ENCODE measurements at places on chromosomes 7 and 10. TPM values are rescaled to one million over a fixed set of nuclear protein-coding genes. Genes with fewer than 3 reads are reported as not detected.
A peak's percentile ranks its signal among the peaks of the same experiment; 100 is the strongest.

The GALNT17 gene
- not detected for total RNA-seq

The EGR2 gene
- total RNA-seq, result 201 TPM

The BMPER gene
- total RNA-seq, result not detected

The PAX4 gene
- not detected for total RNA-seq

The ANKRD61 gene
- 0.58 TPM for total RNA-seq

The MYO3A gene
- not detected for total RNA-seq

The CDNF gene
- total RNA-seq, result 0.62 TPM

The CFAP69 gene
- total RNA-seq, result not detected

The IDI2 gene
- not detected for total RNA-seq

The AGBL3 gene
- 2.0 TPM for total RNA-seq

The SOSTDC1 gene
- total RNA-seq, result not detected

The UCN3 gene
- total RNA-seq, result not detected

DNA sequence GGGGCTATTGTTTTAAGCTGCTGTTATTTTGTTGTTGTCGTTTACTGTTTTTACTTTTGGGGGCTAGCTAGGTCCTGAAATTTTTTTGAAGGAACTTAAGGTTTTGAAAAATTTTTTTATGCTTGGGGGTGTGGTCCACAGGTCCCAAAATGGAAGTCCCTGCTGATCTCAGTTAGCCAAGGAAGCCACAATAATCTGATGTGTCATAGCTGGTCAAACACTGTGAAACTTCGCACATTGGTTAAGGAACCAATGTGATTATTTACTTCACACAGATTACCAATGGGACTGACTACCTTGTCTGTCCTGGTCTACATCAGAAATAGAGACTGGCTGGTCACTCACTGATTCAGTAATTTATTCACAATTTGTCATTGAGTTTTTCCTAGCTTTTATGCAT, 29.5 kb upstream of the HYCC1 start:
- no peak for DNase-seq

DNA sequence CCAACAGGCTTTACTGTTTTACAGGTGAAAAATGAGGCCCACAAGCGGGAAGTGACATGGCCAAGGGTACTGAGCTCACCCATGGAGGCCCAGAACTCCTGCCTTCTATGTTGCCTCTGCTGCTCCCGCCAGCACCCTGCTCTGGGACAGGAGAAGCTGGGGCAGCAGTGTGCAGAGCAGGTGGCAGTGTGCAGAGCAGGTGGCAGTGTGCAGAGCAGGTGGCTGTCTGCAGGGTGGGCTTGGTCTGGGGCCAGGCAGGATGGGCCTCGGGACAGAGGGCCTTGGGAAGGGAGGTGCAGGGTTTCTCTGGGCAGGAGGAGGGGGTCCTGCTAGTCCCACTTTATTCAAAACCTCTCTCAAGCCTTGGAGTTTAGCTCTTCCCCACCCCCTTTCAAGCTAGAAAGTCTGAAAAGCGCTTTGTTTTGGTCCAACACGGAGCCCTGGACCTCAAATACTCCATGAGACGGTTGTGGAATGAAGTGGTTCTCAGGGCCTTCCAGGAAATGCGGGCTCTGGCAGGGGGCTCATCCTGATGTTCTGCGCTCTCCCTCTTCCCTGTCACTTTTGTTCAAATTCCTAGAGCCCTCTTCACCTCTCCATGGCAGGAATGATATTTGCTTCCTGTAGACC, 26.8 kb downstream of the TSPAN15 start:
- DNase-seq, result no peak

GRCh38 chr7:108045669-108046068, 42.7 kb upstream of the LAMB1 start:
- DNase-seq, result no peak

- no peak for DNase-seq
Observed at GRCh38 chr7:77222819-77223218, 23.2 kb upstream of the FGL2 start.

DNA sequence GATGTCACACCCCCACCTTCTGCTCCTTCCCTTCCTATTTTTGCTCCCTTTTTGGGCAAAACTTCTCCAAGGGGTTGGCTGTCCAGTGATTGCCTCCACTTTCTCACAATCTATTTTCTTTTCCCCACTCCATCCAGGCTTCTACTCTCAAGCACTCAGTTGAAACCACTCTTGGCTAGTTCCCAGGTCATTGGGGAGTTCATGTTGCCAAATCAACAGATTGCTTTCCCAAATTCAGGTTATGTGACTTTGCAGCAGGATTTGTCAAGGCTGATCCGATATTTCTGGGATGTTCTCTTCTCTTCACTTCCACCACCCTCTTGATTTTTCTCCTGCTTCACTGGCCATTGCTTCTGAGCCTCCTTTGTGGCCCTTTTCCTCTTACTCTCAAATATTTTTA, 258.7 kb upstream of the SLC26A5 start:
- no peak for DNase-seq

- no peak for DNase-seq
Observed at GRCh38 chr10:62990126-62990525, 143.0 kb upstream of the NRBF2 start.

DNA sequence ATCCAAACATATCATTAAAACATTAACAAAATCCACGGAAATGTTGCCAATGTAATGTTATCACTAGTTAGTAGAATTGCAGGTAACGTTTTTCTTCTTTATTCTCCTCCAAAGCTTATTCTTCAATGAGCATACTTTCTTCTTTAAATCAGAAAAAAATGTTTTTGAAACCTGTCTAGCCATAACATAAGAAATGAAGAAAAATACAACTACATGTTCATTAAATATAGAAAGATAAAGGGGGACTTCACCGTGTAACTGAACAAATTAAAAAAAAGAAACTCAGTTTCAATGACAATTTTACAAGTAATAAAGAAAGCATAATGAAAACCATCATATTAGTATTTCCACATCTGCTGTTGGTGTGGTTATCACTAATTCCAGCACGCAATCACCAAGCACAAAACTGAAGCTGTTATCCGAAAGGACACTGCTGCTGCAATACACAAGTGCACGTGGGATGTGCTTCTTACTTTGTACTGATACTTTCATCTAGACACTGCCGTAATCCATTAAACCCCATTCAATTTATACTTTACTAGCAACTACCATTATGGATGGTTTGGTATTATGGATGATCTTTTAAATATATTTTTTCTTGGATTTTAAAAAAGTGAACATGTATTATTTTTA, 9.6 kb downstream of the ESYT2 start:
- no peak for DNase-seq

DNA sequence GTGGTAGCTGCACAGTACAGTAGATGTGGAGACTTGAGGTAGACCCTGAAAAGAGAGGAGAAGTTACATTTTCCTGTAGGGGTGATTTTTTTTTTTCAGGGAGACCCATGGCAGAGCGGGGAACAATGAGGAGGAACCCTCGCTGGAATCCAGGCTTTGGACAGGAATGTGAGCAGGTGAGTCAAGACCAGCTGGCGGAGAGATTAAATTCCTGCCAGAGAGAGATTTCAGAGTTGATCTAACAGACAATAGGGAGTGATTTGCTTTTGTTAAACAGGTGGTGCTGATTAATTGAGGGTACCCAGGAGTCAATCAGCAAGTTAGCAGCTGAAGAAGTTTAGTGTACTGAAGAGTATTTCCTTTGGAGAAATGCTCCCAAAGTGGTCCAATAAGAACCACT, 41.6 kb upstream of the MINDY3 start:
- DNase-seq, result no peak

DNA sequence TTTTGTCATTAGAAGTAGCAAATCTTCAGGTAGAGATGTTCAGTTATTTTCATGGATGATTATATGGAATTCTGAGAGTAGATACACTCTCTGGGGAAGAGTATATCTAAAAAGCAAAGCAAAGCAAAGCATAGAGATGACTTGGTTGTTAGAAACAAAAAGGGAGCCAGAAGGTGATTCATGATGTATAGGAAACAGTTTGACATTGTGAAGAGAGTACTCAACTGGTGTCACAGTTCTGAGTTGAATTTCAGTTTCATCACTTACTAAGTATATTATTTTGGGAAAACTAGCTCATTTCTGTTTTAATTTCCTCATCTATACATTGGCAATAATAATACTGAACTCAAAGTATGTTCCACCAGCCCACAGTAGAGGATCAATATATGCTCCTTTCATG, 86.8 kb downstream of the SEMA3C start:
- no peak for DNase-seq

DNA sequence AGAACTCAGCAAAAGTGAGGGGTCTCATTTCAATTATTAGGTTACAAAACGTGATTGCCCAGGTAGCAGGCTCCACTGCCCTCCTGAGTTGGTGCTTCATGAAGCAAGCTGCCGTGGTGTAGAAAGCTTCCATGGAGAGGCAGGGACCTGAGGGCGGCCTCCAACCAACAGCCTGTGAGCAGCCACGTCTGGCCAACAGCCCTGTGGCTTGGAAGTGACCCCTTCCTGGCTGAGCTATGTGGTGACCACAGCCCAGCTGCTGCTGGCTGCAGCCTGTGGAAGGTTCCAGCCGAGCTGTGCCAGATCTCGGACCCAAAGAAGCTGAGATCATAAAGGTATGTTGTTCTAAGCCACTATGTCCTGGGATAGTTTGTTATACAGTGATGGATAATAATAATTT, 122.5 kb upstream of the KLF6 start:
- DNase-seq, result no peak

- DNase-seq, result no peak
Observed at GRCh38 chr7:9680713-9681112, 1247.3 kb downstream of the NXPH1 start.

- DNase-seq, result no peak
Observed at GRCh38 chr10:99427566-99428190, 2.7 kb downstream of the GOT1 start.

- DNase-seq, result peak; percentile 76
Observed at GRCh38 chr10:97427571-97428179, 1.7 kb downstream of the PGAM1 start.

- DNase-seq, result no peak
Observed at GRCh38 chr7:106610996-106611886, 49.7 kb downstream of the CCDC71L start.

- peak; percentile 88 for DNase-seq
Observed at GRCh38 chr7:12257582-12257981, 46.5 kb downstream of the TMEM106B start.

DNA sequence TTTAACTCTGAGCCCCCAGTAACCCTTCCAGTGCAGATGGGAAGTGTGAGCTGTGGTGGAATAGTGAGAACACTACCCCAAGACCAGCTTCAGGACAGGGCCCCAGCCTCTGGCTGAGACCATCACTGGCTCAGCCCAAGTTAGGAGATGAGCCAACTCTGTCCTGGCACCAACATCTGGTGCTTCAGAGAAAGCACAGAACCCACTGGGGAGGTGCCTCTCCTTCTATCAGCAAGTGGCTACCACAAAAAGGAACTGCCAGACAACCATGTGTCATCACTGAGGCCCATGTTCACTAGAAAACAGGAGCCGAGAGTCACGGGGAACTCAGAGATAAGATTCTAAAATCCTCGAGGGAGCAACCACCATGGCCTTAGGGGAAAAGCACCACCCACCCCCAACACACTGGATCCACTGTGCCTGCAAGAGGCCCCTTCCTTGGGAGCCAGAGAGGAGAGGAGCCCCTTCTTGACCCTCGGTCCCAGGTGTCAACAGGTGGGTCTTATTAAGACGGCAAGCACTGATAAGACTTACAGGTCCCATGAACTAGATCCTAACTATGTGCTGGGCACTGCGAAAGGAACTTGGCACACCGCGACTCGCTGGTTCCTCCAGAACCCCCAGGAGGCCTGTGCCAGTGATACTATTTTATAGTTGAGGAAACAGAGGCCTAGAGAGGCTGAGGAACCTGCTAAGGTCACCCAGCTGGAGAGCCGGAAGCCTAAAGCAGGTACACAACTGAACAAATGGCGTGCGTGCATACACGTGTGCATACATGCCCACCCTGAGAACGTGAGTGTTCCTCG, 102.7 kb downstream of the FAM53B start:
- DNase-seq, result peak; percentile 64

DNA sequence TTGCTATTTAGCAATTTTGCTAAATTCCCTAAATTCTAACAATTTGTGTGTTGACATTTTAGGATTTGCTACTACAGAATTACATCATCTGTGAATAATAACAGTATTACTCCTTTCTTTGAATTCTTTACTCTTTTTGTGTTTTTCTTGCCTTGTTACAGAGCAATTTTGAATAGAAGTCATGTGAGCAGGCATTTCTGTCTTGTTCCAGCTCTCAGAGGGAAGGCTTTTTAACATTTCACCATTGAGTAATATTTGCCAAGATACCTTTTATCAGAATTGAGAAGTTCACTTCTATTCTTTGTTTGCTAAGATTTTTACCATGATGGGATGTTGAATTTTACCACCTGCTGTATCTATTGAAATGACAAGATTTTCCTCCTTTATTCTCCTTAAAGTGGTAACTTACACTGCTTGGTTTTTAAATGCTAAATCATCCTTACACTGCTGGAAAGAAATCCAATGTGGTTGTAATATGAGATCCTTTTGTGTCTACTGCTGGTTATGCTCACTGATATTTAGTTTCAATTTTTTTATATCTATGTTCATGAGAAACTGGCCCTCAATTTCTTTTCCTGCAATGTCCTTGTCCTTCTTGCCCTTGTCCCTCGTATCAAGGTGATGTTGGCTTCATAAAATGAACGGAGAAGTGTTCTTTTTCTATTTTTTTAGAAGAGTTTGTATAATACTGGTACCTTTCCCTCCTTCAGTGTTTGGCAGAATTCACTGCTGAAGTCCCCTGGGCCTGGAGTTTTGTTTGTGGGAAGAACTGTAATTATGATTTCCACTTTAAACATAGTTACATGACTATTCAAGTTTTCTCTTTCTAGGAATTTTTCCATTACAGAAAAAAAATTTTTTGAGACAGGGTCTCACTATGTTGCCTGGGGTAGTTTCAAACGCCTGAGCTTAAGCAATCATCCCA, 50.3 kb upstream of the ATP6V0A4 start:
- DNase-seq, result no peak

DNA sequence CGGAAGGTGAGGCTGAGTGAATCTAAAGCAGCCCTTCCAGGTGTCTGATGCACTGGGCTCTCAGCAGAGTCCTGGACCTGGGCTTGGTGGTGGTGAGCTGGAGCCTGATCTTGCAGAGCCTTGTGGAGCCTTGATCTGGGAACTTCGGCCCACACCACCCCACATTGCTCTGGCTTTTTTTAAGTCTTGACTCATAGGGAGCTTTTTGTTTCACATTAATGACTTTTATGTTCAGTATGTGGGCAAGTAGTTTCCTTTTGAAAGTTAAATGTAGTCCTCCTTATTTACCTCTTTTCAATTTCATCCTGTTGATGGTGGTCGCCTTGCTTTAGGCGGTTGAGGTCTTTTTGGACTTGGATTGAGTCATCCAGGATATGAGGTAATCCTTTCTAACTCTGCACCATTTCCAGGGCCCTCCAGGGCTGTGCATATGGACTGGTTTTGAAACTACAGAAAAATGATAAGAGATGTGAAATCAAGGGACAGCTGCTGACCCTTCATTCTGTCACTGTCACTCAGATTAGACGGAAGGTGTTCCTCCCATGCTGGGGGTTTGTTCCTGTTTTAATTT, 2.9 kb upstream of the NRAP start:
- DNase-seq, result peak; percentile 67

DNA sequence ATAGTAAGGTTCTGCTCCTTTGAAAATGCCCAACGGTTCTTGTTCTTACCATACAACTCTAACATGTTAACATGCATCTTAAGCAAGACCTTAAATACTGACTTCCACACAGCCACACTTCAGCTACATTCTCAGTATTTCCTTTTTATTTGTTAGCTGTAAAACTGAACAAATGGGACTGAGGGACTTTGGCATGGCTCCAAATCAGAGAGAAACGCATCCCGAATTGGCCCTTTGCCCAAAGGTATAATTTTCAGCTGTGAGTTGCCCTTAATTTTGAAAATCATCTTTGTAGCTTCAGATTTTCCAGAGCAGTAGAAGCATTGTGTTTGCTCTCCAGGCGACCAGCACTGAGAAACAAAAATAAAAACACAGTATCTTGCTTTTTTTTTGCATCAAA, 56.4 kb downstream of the NEUROD6 start:
- DNase-seq, result no peak
